CD4-positive, alpha-beta T cell (primary cell): ENCODE measurements at places on chromosomes 7 and 10.
A peak's percentile ranks its signal among the peaks of the same experiment; 100 is the strongest.

GRCh38 chr7:23679898-23680413 is at the start of gene FAM221A:
TSS of gene FAM221A (plus strand) at chr7:23680199. CDS start at chr7:23680219, 20 bp downstream.
- peak; percentile 60 for DNase-seq

GRCh38 chr7:27111042-27111750 is 8.7 kb upstream of the HOXA2 start:
- DNase-seq = no peak

- no peak for DNase-seq
Measured at GRCh38 chr10:111698711-111699110, 484.9 kb downstream of the GPAM start.

DNA sequence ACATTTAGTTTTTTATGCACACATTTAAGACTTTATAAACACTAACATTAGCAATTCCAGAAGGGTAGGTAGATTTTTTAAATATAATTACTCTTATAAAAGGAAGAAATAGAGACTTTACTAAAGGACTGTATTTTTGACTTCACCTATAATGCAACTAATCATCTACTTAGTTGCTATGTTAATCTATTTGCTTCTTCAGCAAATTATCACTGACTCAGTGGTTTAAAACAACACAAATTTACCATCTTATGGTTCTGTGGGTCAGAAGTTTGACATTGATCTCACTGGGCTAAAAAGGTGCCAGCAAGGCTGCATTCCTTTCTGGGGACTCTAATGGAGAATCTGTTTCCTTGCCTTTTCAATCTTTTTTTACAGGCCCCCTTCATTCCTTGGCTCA is 7.6 kb downstream of the MTERF1 start:
- no peak for DNase-seq

GRCh38 chr7:50595491-50596102 is 30.4 kb upstream of the DDC start:
- peak; percentile 37 for DNase-seq

DNA sequence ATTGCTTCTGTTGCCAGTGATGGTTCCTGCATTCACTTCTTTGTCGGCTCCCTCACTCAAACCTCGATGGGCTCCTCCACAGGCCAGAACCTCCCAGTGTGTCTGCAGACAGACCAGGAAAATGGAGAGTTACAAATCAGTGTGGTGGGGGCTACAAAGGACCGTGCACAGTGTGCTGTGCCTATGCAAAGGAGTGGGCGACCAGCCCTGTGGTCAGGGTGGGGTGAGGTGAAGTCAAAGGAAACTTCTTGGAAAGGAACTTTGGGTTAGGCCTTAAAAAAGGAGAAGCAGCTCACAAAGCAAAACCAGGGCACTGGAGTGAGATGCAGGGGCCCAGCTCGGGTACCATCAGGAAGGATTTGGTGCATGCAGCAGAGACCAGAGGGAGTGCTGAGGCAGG is 304.3 kb upstream of the ZMIZ1 start:
- no peak for DNase-seq

- DNase-seq = no peak
Measured at GRCh38 chr7:50095634-50096033, 2.6 kb upstream of the ZPBP start.

DNA sequence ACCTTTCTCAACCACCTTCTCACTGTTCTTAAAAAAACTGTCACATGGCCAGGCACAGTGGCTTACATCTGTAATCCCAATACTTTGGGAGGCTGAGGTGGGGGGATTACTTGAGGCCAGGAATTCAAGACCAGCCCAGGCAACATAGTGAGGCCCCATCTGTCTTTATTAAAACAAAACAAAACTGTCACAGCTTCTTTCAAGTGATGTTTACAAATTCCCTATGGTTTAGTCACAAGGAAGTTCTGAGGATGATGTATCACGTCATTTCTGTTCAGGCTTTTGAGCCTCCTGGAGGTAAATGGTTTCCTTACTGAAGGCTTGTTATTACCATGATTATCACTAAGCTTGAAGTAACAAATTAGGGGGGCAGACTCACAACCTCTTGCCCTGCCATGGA is 186.2 kb downstream of the CFTR start:
- DNase-seq = no peak

DNA sequence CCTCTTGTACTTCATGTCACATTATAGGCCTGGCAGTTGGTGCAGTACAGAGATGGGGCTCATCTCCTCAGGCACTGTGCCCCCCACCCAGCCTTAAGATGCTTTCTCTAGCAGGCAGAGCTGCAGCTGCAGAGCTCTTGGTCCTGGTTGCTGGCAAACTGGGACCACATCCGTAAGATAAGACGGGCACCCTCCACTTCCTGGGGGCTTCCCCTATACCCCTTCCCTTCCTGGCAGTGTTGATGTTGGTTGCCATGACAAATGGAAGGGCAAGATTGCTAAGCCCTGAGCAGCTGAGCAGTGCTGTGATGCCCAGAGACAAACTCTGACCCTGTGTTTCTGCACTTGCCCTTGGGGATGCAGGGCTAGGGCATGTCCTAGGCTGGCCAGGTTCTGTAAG is 103.4 kb upstream of the ANLN start:
- peak; percentile 57 for DNase-seq

DNA sequence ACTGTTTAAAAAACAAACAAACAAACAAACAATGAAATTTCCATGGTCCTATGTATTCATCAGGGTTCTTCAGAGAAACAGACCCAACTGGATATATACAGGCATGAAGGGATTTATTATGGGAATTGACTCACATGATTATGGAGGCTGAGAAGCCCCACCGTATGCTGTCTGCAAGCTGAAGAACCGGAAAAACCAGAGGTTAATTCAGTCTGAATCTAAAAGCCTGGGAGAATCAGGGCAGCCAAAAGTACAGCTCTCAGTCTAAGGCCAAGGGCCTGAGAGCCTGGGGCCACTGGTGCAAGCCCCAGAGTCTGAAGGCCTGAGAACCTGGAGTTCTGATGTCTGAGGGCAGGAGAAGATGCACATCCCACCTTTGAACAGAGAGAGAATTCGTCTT is 163.5 kb downstream of the MDFIC start:
- no peak for DNase-seq

GRCh38 chr7:113207931-113208330 is 89.6 kb upstream of the SMIM30 start:
- no peak for DNase-seq

DNA sequence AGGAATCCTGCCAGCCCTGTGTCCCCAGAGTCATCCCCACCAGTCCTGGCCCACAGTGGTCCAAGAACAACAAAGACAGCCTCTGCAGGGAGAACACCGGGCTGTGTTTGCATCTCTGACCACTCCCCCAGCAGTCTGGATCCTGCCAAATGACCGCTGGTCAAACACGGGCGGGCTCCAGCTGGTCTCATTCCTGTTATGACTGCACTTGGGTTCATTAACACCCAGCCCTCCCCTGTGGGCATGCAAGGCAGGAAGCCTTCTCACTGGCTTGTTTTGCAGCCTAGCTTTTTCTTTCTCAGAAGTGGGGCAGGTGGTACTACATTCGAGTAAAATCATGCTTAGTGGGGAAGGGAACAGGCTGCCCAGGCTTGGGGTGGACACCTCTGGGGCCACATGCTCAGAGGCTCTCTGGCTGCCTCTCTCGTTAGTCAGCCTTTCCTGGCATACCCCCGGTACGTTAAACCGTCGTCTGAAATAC is 190.0 kb downstream of the PLXNA4 start:
- no peak for DNase-seq

DNA sequence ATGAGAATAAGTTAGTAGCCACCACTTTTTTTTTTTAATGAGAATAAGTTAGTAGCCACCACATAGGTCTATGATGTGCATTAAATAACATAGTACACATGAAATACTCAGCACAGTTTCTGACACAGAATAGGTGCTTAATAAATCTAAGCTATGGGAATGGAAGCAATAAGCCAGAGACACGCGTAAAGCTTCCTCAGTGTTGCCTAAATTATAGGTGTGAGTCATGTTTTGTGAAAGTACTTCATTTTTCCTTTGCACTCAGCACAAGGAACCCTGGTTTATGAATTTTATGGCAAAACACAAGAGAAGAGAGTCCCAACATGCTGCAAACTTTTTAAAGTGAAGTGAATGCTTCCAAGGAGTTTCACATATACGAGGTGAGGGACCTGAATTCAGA is 267.4 kb downstream of the RNLS start:
- no peak for DNase-seq

DNA sequence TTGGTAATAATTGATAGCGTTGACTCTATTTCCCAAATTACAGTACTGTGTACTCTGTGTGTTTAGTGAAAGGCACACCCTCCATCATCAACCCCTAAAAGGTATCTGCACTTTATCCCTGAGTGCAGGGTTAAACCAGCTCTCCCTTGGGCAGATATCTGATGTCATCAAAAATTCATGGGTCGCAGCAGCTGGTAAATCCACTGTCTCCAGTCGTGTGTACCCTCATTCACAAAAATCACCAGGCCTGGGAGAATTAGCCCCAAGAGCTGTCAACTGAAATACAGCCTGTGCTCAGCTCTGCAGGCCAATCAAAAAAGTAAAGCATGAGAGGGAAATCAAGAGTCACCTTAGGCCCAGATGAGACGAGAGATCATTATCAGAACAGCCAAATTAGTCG is 103.7 kb downstream of the HIP1 start:
- no peak for DNase-seq

- no peak for DNase-seq
Measured at GRCh38 chr7:120833546-120833945, 24.4 kb downstream of the TSPAN12 start.

DNA sequence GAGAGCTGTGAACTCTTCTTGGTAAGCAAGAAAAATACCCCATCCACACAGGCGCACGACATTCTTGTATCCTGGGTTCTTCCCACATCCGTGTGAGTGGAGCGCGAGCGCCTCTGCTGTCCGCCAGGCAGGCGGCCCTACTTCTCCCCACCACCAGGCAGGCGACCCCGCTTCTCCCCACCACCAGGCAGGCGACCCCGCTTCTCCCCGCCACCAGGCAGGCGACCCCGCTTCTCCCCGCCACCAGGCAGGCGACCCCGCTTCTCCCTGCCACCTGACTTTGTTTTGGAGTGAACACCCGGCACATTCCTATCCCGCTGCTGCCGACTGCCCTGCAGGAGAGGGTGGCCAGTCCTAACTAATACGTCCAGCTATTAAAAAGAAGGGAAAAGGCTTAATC is 120.8 kb downstream of the NT5C2 start:
- no peak for DNase-seq

DNA sequence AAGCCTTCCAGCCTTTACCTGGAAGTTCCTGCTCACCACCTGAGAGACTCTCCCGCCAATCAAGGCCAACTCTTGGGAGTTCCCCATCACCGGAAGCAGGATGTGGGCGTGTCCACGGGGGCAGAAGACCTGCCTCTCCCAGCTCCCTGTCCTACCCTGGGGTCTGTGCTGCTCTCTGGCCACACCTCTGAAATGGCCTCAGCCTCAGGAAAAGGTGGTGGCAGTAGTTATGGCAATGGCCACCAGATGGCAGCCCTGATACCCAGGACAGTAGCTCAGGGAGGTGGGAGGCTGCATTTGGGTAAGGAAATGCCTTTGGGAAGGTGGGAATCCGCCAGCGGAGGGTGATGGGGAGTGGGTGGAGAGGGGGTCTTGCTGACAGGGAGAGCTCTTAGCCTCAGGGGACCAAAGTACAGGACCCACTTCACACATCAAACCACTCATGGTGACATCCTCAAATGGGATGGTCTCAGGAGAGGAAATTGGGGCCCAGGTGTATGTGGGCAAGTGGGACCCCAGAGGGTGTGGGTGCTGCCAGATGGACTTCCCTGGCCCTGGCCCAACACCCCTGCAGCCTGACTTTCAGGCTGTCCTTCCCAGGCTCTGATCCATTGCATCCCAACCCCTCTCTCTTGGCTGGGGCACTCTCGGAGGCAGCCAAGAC is 33.9 kb downstream of the KAZALD1 start:
- DNase-seq = peak; percentile 82

DNA sequence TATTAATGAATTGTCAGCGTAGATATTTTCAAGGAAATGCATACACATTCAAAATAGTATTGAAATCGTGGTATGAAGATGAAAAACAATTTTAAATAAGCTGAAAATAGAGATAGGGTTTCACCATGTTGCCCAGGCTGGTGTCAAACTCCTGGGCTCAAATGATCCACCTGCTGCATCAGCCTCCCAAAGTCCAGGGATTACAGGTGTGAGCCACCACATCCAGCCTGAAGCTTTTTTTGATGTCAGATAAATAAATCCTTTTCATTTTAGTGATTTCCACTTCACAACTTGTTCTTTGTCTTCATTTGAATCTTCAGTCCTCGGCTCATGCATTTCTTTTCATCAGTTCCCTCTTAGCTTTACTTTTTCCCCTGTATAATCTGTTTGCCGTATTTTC is 4.6 kb downstream of the CDK13 start:
- no peak for DNase-seq

- DNase-seq = no peak
Measured at GRCh38 chr10:22087402-22087738, 83.8 kb upstream of the DNAJC1 start.

GRCh38 chr7:51310131-51310583 is 6.5 kb downstream of the COBL start:
- DNase-seq = no peak

- DNase-seq = no peak
Measured at GRCh38 chr10:131842351-131843088, 58.3 kb upstream of the PPP2R2D start.

GRCh38 chr7:7516156-7516555 is 19.5 kb downstream of the COL28A1 start:
- DNase-seq = no peak

- no peak for DNase-seq
Measured at GRCh38 chr7:47087866-47088265, 494.0 kb downstream of the TNS3 start.

GRCh38 chr10:130203626-130204025 is 67.4 kb downstream of the GLRX3 start:
- DNase-seq = no peak

DNA sequence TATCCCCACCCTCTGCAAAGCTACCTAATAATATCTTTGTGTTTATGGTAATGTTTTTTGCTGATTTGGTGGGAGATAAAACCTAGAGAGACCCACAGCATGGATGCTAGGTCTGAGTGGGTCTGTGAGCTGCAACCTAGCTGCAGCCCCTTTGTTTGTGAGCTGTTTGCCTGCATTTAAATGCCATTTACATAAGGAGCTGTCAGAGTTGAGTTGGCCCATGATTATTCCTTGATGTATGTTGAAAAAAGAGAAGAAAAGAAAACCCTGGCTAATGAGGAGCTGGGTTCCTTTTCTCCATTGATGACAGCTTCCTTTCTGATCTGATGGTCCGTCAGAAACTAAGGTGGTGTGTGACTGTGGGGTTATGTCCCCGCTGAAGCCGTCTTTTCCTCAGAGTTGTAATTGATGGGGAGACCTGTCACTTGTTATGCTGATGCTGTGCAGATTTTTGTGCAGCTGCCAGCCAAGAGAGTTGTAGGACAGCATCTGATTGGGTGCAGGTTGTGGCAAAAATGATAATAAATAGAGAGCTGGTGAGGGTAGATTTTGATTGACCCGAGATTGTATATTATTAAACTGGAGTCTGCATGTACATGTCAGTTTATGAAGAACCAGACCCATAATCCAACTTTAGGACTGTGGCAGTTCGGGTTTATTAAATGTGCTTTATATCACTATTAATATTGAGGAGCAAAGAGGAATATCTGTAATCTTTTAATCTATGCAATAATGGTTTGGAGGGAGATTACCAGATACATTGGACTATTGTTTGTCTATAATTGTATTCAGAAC is 219.8 kb downstream of the AUTS2 start:
- no peak for DNase-seq

- DNase-seq = no peak
Measured at GRCh38 chr10:111206521-111206920, 129.7 kb downstream of the ADRA2A start.

GRCh38 chr10:56349611-56350010 is 11.4 kb downstream of the ZWINT start:
- DNase-seq = no peak
